ENCODE measurements at places on chromosomes 2 and 18.
A peak's percentile ranks its signal among the peaks of the same experiment; 100 is the strongest.

- H3K27me3 ChIP-seq: no peaks in the 10 kb centered on the region
- no peak for DNase-seq
- H3K4me1 ChIP-seq: no peaks in the 10 kb centered on the region
- no peak overlapping the region for H3K4me3 ChIP-seq
- no peaks in the 10 kb centered on the region for H3K36me3 ChIP-seq
- no peak overlapping the region for H3K27ac ChIP-seq
Measured at GRCh38 chr2:237132799-237133198, 47.1 kb downstream of the COPS8 start.

GRCh38 chr2:48424866-48425265 is 105.1 kb upstream of the STON1 start:
- peaks cover 11% of the 10 kb centered on the region for H3K27me3 ChIP-seq
- peaks cover 6% of the 10 kb centered on the region for H3K4me1 ChIP-seq
- H3K27ac ChIP-seq: no peak overlapping the region
- H3K4me3 ChIP-seq: no peak overlapping the region
- no peaks in the 10 kb centered on the region for H3K36me3 ChIP-seq
- no peak for DNase-seq

DNA sequence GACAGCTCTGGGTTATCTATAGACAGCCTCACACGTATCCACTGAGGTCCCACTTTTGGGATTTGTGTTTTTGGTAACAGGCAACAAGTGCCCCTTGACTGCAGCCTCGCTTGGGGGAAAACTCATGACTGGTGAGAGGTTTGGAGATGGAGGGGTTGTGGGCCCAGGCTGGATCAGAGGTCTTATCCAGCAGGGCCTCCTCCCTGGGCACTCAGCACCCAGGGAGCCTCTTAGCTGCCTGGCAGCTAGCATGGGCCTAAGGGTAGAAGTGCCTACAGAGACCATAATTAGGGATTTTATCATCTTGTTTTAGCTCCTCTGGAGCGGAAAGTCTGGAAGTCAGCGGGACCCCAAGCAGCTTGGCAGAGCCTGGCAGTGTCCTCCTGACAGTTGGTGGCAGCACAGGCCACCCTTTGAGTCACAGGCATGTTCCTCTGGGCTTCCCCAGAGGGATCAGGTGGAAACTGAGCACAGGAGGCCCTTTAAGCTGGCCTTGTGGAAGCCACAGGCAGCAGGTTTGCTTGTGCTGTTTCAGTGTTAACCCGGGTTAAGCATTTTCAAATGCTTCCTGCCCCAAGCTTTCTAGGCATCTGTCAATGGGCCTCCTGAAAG is 143.1 kb downstream of the KCTD1 start:
- no peak overlapping the region for H3K27ac ChIP-seq
- no peak for DNase-seq
- no peaks in the 10 kb centered on the region for H3K36me3 ChIP-seq

- H3K4me1 ChIP-seq: peaks cover 11% of the 10 kb centered on the region
- peak; percentile 57 for DNase-seq
Measured at GRCh38 chr2:29196792-29197788, 81.9 kb downstream of the CLIP4 start.

GRCh38 chr2:66080127-66080526 is 354.8 kb upstream of the MEIS1 start:
- H3K4me1 ChIP-seq: no peaks in the 10 kb centered on the region
- H3K27ac ChIP-seq: no peak overlapping the region
- H3K36me3 ChIP-seq: no peaks in the 10 kb centered on the region
- no peak for DNase-seq
- no peaks in the 10 kb centered on the region for H3K27me3 ChIP-seq

- no peak overlapping the region for H3K27ac ChIP-seq
- peaks cover 2% of the 10 kb centered on the region for H3K36me3 ChIP-seq
- no peak overlapping the region for H3K4me3 ChIP-seq
- peaks cover 3% of the 10 kb centered on the region for H3K4me1 ChIP-seq
Measured at GRCh38 chr2:64848363-64848762, 140.8 kb upstream of the SLC1A4 start.

- peaks cover 7% of the 10 kb centered on the region for H3K4me1 ChIP-seq
- H3K4me3 ChIP-seq: no peak overlapping the region
Measured at GRCh38 chr18:77160515-77160914, 27.9 kb upstream of the MBP start.

DNA sequence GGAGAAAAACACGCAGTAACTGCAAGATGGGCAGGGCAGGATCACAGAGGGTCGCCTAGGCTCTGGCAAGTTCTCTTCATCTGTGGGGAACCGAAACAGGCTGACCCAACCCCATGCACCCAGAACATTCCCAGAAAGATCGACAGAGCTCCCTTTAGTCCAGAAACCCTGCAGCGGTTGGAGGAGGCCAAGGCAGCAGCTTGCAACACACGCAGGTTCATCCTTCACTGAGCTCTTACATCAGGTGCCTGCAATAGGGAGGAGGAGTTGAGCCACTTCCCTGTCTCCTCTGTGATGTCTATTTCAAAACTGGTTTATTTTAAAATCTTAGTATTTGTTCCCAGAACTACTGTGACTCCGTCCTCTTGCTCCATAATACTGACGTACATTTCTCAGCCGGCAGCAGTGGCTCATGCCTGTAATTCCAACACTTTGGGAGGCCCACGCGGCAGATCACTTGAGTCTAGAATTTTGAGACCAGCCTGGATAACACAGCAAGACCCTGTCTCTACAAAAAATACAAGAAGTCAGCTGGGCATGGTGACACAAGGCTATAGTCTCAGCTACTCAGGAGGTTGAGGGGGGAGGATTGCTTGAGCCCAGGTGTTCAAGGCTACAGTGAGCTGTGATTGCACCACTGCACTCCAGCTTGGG is 11.5 kb upstream of the SLC11A1 start:
- no peaks in the 10 kb centered on the region for H3K27me3 ChIP-seq
- peaks cover 19% of the 10 kb centered on the region for H3K4me1 ChIP-seq
- no peak overlapping the region for H3K4me3 ChIP-seq
- no peak for DNase-seq
- peak overlapping the region; percentile 91 for H3K27ac ChIP-seq

- H3K27me3 ChIP-seq: peaks cover 26% of the 10 kb centered on the region
- H3K27ac ChIP-seq: no peak overlapping the region
- DNase-seq: no peak
- peaks cover 3% of the 10 kb centered on the region for H3K36me3 ChIP-seq
Measured at GRCh38 chr2:222805591-222806304, 55.1 kb upstream of the ACSL3 start.

DNA sequence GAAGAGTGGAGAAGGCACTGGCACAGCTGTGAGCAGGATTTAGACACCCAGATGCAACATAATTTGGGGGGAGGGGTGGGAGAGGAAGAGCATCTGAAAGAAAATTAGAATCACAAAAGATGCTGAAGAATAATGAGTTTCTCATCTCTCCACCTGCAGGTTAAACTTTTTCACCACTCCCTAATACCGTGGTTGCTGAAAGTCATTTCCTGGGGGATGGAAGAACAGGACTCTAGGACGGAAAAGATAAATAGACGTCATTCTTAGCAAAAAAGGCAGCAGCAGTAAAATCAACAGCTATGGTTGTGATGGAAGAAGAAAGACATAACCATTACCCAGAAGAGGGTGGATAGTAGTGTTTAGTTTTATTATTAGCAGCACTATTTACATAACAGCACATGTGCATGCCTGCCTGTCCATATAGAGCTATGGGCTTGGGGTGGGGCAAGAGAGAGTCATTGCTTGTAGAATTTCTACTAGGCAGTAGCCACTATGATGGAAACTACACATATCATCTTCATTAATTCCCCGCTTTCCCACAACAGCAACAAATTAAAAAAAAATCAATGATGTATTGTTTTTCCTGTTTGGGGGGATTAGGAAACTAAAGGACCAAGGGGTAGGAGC is 212.2 kb downstream of the TRIB2 start:
- peaks cover 16% of the 10 kb centered on the region for H3K4me1 ChIP-seq
- no peak overlapping the region for H3K4me3 ChIP-seq
- DNase-seq: no peak
